Tracheal epithelial cell (primary cell): ENCODE measurements at places on chromosomes 11 and 22. TPM values are rescaled to one million over a fixed set of nuclear protein-coding genes. Genes with fewer than 3 reads are reported as not detected.

TP53AIP1 gene
- 0.85 and 2.9 TPM in 2 replicates for total RNA-seq

ELF5 gene
- total RNA-seq: 0.43 TPM in 1 of 2 replicates, not detected in the other

OR4P4 gene
- total RNA-seq: not detected in 2 replicates

MS4A6A gene
- total RNA-seq: not detected in 2 replicates

OR2D2 gene
- not detected in 2 replicates for total RNA-seq

OR51L1 gene
- total RNA-seq: not detected in 2 replicates

TRIM49 gene
- total RNA-seq: not detected in 2 replicates

IGSF22 gene
- 0.24 and 0.43 TPM in 2 replicates for total RNA-seq

RIBC2 gene
- not detected in 2 replicates for total RNA-seq

ART1 gene
- not detected in 2 replicates for total RNA-seq

GTF2H1 gene
- total RNA-seq: 80.2 and 89.1 TPM in 2 replicates

KRTAP5-2 gene
- not detected in 2 replicates for total RNA-seq

MGAT3 gene
- under 0.01 TPM in 2 replicates for total RNA-seq

FAM227A gene
- total RNA-seq: 0.21 and 0.48 TPM in 2 replicates

PNPLA5 gene
- not detected in 2 replicates for total RNA-seq

HYOU1 gene
- 106 and 158 TPM in 2 replicates for total RNA-seq

MRGPRE gene
- total RNA-seq: 0.72 TPM in 1 of 2 replicates, not detected in the other

MS4A6E gene
- total RNA-seq: not detected in 2 replicates

ADAMTS15 gene
- 0.21 and 0.24 TPM in 2 replicates for total RNA-seq

OR8D4 gene
- total RNA-seq: not detected in 2 replicates

MPZL2 gene
- 72.3 and 106 TPM in 2 replicates for total RNA-seq

MB gene
- not detected in 2 replicates for total RNA-seq

MRTFA gene
- 13.6 and 18.1 TPM in 2 replicates for total RNA-seq

OMP gene
- total RNA-seq: not detected in 2 replicates

TRIM51 gene
- total RNA-seq: not detected in 2 replicates

EXT2 gene
- 103 and 132 TPM in 2 replicates for total RNA-seq

CCDC15 gene
- 1.2 and 1.5 TPM in 2 replicates for total RNA-seq

INS gene
- not detected in 2 replicates for total RNA-seq

ALDH3B1 gene
- 3.9 and 11.7 TPM in 2 replicates for total RNA-seq

ARHGAP42 gene
- 3.1 and 3.4 TPM in 2 replicates for total RNA-seq

LRRC75B gene
- total RNA-seq: 6.4 and 9.6 TPM in 2 replicates

RIC3 gene
- 0.43 and 0.96 TPM in 2 replicates for total RNA-seq

DGAT2 gene
- total RNA-seq: 6.3 and 11.7 TPM in 2 replicates
